GM18507 (cell line): ENCODE measurements at places on chromosomes 5 and 9.
A peak's percentile ranks its signal among the peaks of the same experiment; 100 is the strongest.

DNA sequence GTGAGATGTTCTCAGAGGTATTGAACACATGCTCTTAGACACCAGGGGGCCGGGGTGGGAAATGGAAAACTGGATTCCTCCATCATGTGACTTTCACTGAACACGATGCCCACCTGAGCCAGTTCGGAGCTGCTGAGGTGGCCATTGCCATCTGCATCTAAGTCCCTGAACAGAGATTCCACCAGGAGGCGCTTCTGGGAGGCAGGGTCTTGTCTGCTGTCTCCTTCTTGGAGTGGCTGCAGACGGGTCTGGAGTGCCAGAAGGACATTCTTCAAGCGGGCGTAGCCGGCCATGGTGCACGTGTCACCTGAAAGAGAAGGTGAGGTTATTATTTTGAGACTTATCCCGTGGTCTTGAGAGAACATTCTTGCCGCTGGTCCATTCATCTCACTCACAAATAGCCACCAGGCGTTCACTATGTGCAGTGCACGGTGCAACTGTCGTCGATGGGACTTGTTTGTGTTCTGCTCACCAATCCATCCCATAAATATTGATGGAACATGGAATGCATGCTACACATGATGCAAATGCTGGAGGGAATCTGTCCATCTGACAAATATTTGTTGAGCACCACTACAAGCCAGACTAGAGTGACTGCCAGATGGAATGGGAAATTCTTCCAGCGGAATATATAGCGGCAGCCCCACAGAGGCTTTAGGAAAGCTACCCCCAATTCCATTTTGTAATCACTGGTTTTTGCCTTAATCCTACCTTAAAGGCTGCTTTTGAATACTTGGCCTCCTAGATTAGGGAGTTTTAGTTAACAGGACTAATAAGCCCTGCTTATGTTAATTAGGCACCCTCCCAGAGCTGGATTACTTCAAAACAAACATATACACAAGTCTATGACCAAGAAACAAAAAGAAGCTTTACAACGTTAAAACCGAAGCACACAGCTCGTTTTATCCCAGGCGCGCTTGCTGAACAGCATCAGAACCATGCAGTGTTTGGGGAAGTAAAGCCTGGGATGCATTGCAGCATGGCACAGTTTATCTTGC, 264.8 kb downstream of the HSPA4 start:
- no peak for DNase-seq

GRCh38 chr5:116681334-116682013, 106.9 kb upstream of the SEMA6A start:
- peak; percentile 50 for DNase-seq

- DNase-seq = no peak
Observed at GRCh38 chr9:125493881-125494652, 212.9 kb downstream of the MAPKAP1 start.

DNA sequence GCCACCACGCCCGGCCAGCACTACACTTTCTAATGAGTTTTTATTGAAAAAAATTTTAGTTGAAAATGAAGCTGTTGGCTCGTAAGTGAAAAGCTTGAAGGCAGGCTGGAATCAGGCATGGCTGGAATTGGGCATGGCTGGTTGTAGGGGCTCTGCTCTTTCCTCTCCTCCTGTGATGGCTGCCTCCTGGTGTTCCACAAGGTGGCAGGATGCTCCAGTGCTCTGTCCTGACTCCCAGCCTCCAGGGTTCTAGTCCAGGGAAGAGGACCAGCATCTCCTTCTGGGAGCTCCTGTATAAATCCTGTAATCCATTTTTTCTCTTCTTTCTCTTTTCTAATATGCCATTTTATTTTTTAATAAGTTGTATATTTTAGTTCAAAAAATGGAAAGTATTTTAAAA, 57.2 kb upstream of the DHFR start:
- DNase-seq = no peak
